ENCODE measurements at places on chromosomes 16 and 17.

DNA sequence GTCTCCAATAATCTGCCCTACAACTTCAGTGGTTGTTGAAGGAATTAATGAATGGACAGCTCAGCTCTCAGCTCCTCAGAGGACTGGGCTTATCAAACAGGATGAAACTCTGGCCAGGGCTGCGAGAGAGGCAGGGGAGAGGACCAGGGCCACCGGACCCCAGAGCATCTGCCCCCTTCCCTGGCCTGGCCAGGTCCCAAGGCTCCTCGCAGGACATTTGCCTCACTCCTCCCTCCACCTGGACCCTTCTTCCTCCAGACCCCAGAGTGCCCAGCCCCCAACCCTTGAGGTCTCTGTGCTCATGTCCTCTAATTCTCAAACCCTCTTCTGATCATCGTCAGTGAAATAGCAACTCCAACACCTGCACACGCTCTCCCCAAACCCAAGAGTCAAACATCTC, 3.7 kb downstream of the CD300C start:
- DNase-seq: no peak

GRCh38 chr17:33154869-33155455, 138.1 kb downstream of the ASIC2 start:
- no peak for DNase-seq

DNA sequence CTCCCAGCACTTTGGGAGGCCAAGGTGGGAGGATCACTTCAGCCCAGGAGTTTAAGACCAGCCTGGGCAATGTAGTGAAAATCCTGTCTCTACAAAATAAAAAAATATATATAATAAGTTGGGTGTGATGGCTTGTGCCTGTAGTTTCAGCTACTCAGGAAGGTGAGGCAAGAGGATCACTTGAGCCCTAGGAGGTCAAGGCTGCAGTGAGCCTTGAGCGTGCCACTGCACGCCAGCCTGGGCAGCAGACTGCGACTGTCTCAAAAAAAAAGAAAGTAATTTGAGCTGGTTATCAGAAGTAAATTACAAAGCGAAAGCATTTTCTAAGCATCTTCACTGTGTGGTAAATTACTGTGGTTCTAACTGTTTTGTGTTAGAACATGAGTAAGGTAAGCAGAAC, 66.2 kb downstream of the NQO1 start:
- no peak for DNase-seq

- no peak for DNase-seq
Measured at GRCh38 chr17:65817951-65818350, 256.5 kb upstream of the AXIN2 start.
